ENCODE measurements at places on chromosomes 16 and 17. TPM values are rescaled to one million over a fixed set of nuclear protein-coding genes. Genes with fewer than 3 reads are reported as not detected.

CCL22 gene
- total RNA-seq = not detected

SEC14L5 gene
- total RNA-seq = 0.12 TPM

OSGIN1 gene
- total RNA-seq = 57.5 TPM

SF3B3 gene
- 190 TPM for total RNA-seq

CD300E gene
- total RNA-seq = not detected

- DNase-seq = no peak
These were observed at the start of gene PROCA1 for GRCh38 chr17:28711723-28712031. Gene PROCA1 (minus strand): TSS chr17:28711888. CDS start chr17:28711660, 228 bp downstream.

GRCh38 chr17:47227862-47228261, 18.7 kb downstream of the MYL4 start:
- DNase-seq = no peak

DNA sequence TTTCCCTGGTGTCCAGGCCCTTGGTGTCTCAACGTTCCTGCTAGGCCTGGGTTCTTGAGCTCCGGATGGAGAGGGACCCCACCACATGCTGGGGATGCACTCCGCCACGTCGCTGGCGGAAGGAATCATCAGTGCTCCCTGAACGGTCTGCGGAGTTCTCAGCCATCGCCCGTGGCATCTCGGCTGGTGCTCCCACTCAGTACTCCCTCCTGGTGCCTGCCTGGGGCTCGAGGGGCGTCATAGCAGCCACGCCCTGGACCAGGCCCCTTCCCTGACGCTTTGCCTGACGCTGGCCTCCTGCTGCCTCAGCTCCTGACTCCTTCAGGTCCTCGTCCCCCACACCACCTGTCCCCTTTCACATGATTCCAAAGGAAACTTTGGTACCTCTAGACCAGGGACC, 95.9 kb upstream of the CIBAR2 start:
- DNase-seq = no peak

DNA sequence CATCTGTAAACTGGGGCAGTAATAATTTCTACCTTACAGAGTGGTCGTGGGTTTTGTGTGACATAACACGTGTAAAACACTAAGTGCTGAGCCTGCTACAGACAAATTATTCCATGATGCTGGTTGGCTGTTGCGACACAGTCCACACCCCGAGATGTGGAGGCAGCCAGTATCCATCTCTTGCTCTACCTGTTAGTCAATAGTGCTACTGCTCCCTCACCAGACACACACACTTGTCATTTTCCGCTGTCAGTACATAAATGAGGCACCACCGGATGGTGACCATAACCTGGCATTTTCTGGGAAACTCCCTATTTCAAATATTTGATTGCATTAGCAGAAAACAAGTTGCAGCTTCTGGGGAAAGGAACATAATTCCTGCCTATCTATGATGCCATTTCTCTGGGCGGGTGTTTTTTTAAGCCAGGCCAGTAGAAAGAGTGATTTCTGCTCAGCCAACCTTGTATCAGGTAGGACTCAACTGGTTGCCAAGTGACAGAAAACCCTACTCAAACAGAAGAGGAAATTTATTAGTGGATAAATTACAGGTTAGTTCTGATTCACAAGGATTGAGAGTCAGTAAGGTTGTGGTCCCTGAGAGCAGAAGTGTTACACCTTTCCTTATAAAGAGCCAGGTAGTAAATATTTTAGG, 24.1 kb downstream of the DNAJA2 start:
- no peak for DNase-seq

GRCh38 chr17:67027031-67027628, 17.2 kb upstream of the CACNG1 start:
- no peak for DNase-seq

DNA sequence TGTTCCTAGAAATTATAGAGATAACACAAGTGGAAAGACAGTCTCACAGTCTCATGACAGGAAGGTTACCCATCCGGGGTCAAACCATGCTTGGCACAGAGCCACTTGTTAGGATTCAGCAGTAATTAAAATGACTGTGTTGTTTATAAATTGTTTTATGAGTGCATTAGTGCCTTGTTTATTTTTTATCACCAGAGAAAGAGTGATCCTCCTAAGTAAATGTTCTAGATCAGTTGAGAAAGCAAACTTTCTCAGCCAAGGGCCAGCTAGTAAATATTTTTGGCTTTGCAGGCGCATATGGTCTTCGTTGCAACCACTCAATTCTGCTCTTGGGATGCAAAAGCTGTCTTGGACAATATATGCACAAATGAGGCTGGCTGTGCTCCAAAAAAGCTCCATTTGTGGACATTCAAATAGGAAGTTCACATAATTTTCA, 253.9 kb upstream of the CACNG5 start:
- no peak for DNase-seq

GRCh38 chr17:2452216-2452750, 51.4 kb upstream of the MNT start:
- no peak for DNase-seq

- no peak for DNase-seq
These were observed 9.2 kb upstream of the ALOX12 start for GRCh38 chr17:6986676-6987075.

- DNase-seq = no peak
These were observed 12.1 kb upstream of the TBX21 start for GRCh38 chr17:47720754-47721533.

GRCh38 chr16:25716186-25716585, 24.4 kb downstream of the HS3ST4 start:
- DNase-seq = no peak

GRCh38 chr16:23907457-23907902, 71.7 kb downstream of the PRKCB start:
- DNase-seq = no peak

DNA sequence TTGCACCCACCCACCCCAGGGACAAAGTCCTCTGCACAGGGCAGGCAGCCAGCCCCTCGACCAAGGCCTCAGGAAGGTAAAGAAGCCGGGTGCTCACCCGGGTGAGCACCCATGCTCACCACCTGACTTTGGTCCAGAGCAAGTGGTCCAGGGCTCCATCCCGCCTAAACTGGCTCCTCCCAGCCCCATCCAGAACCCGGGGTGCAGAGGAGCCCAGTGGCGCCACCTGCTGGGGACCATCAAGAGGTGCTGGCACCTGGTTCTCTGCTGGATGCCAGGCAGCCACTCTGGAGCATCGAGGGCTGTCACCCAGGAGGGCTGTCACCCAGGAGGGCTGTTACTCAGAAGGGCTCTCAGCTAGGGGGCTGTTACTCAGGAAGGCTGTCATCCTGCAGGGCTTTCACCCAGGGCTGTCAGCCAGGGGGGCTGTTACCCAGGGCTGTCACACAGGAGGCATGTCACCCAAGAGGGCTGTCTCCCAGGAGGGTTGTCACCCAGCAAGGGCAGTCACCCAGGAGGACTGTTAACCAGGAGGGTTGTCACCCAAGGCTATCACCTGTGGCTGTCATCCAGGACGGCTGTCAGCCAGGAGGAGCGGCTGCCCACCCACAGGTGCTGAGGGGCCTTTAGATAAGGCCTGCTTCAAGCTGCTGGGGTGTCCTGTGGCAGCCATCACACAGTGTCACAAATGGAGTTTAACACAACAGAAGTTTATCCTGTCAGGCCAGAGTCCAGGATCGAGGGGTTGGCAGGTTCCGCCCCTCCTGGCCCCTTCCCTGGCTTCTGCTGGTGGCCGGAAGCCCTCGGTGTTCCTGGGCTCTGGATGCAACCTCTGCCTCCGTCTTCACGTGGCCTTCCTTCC, 98.5 kb downstream of the TNFRSF13B start:
- peak; percentile 31 for DNase-seq

GRCh38 chr17:6501359-6501758, 55.0 kb downstream of the PITPNM3 start:
- no peak for DNase-seq

- DNase-seq = no peak
These were observed 80.9 kb downstream of the DNAH17 start for GRCh38 chr17:78496311-78496710.

GRCh38 chr17:12133183-12133582, 112.5 kb downstream of the MAP2K4 start:
- no peak for DNase-seq

- no peak for DNase-seq
These were observed 37.7 kb downstream of the DNAH2 start for GRCh38 chr17:7755095-7755890.
